ENCODE measurements at places on chromosomes 2 and 18.

GRCh38 chr2:235640926-235641723 lies 147.3 kb downstream of the AGAP1 start:
- no peak for DNase-seq

- DNase-seq = no peak
Measured at GRCh38 chr2:238774071-238774470, 73.8 kb upstream of the TWIST2 start.

- no peak for DNase-seq
Measured at GRCh38 chr2:12612671-12613070, 104.1 kb upstream of the TRIB2 start.

- no peak for DNase-seq
Measured at GRCh38 chr2:25341011-25341727, 556 bp downstream of the DNMT3A start.

- no peak for DNase-seq
Measured at GRCh38 chr2:230578106-230578505, 134.5 kb upstream of the CAB39 start.

- DNase-seq = no peak
Measured at GRCh38 chr18:54931152-54931551, 28.1 kb downstream of the CCDC68 start.

GRCh38 chr2:102558463-102558862 lies 60.9 kb upstream of the SLC9A2 start:
- no peak for DNase-seq

Data from activated CD8-positive, alpha-beta memory T cell treated with anti-CD3 and anti-CD28 coated beads for 1 hour (primary cell).